ENCODE measurements at places on chromosomes 2 and 18.

DNA sequence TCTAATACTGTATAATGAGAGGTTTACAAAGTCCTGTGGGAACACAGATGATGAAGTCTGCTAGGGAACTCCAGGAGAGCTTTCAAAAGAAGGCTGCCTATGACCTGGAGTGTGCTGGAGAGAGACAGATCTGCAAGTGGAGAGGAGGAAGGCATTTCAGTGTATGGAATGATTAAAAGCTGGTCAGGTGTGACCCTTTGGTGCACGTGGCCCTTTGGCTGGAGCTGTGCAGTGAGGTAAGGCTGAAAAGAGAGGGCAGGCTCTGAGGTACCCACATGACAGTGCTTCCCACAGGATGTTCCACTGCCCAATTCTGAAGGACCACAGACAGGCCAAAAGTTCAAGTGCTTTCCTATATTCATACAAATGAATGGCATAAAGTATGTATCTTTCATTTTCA lies 157.1 kb downstream of the DYM start:
- no peak for DNase-seq

DNA sequence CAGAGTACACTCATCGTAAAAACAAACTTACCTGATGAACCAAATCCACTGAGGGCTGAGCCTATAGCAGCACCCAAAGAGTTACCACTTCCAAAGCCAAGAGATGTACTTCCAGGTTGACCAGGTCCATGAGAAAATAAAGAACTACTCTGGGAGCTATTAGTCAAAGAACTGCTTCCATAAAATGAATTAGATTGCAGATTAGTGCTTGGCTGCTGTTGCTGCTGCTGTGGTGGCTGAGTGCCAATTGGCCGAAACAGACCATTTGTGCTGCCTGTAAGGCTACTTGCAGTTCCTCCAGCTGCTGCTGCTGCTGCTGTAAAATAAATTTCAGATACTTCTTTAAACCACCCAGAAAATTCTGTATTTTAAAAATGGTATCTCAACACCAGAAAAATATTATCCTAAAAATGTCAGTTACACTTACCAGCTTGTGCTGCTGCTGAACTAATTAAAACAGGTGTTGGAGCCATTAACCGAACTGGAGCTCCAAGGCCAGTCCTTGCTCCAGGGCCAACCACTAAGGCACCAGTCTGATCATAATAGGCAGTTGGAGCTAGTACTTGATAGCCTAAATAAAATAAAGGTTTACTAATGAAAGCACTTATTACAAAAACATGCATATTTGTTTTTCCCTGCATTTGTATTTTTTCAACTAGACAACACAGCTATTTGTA lies 58.1 kb upstream of the SDC1 start:
- DNase-seq: no peak

DNA sequence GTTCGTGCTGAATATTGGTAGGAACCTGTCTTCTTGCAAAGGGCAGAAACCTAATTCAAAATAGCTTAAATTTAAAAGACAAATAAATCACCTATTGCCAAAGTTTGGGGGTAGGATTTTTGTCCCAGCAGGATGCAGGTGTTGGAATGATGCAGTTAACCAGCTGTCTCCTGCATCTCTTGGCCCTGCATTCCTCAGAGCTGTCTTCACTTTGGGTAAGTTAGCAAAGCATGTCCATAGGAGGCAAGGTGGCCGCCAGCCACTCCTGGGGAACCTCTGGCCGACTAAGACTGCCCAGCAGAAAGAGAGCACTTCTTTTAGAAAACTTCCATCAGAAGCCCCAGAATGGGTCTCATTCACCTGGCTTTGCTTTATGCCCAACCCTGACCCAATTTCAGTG lies 20.5 kb upstream of the NYAP2 start:
- DNase-seq: no peak

GRCh38 chr2:79585701-79586433 lies 73.0 kb downstream of the CTNNA2 start:
- DNase-seq: no peak

DNA sequence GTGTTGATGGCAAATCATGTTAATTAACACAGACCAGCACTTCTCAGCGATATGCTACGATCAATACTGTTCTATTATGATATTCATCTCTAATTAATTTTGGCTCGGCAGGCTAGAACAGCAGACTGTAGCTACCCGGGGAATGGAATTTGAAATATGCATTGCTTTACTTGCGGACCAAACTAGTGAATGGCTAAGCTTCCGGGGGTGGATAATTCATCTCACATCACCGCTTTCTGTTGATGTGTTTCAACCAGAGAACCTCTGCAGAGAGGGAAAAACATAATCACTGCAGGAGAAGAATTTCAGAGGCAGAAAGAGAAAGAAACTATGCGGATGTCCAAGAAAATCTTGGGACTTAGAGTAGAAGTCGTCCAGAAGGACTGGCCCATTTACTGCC lies 490.9 kb downstream of the STK39 start:
- no peak for DNase-seq

DNA sequence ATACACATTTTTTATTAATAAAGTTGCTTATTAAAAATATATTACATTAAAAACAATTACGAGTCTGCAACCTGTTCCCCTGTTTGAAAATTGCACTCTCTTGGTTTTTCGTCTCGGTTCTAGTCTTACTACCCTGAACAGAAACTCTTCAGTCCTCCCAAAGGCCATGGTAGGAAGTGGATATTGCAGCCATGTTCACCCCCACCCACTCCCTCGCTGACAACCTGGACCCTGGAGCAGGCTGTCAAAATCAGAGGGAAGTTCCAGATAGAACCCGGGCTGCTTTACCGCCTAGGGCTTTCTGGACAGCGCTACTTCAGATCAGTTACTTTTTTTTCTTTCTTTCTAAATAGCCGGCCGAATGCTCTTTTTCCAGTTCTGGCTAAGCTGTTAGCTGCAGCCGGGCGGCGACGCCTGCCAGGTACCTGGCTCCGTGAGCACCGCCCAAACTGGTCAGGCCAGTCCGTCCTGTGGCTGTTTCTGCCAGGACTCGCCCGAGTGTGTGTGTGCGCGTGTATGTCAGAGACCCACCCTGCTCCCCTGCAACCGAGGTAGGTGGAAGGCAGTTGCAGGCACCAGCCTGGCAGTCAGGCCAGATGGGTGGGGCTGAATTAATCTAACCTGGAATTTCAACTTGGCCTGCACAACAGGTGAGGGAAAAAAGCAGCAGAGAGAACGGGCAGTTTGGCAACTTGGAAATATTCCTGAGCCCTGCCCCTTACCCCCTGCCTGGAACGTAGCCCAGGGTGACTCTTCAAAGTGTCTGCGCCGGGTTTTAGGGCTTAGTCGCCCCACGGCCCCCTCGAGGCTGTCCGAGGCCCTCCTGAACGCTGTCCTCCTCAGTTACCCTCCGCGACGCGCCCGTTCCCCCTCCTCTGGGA lies 1.1 kb upstream of the TET3 start:
- DNase-seq: no peak

DNA sequence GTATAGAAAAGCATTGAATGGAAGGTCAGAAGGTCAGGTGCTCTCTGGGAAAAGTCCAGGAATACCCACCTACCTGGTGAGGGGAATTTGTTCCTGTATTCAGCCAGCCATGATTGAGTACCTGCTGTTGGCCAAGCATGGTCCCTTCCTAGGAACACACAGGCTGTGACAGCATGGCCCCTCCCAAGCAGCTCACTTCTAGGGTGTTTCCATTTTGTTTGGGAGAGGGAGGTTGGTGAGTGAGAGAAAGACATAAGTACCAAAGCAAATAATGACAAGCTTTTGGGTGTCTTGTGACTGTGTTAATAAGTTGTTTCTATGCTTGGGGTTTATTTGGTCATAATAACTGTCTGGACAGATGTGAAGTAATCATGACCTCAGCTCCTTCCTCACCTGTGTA lies 46.3 kb downstream of the CABLES1 start:
- DNase-seq: no peak

DNA sequence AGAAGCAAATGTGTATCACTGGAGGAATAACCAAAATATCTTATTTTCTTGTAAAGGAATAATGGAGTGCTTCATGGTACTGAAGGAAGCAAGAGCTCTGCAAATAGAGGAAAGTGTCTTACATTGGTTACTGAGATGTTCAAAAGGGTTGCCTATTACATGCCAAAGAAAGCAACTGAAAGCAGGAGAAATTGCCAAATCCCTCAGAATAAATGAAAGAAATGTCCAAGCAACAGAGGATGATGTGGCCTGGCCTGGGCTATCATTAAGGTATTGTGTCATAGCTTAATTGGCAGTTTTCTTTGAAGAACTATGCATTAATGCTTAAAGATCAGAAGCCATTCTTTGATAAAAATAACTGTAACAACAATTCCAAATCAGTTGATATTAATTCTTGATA lies 173.7 kb downstream of the RAB3GAP1 start:
- DNase-seq: no peak

DNA sequence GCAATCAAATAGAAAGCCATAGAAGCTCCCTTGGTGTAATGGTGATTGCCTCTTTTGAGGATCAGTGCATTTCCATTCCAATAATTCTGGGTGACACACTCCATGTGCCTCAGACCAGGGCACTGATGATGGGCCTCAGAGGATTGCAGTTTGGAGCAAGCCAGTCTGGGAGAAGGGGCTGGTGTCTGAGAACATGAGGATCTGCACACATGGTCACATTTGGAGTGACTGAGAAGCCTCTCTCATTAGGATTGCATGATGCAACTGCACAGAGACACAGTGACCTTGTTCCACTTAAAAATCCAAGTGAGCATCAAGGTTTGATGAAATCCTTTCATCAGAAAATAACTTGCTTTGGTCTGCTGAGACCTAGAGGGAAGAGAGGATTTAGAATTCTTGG lies 216.4 kb downstream of the ANKRD30B start:
- no peak for DNase-seq

GRCh38 chr18:25490316-25490715 lies 138.3 kb upstream of the ZNF521 start:
- DNase-seq: no peak

DNA sequence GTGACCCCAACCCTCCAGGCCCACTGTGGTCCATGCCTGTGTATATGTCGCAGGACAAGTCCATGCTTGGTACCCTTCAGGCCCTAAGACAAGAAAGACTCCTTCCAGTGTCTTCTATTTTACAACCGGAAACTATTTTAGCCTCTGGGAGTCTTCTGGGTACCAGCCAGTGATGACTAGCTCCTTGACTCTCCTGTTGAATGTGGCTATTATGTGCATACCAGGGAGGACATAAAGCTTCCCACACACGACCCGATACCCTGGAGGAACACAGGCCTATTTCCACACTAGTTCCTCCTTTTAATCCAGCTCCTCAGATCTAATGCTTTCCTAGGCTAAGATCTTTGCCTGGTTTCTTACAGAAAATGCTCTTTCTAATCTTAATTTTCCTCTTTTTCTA lies 178.1 kb downstream of the NCKAP5 start:
- DNase-seq: no peak

- DNase-seq: no peak
Observed at GRCh38 chr2:118442046-118442445, 353.8 kb downstream of the INSIG2 start.

- no peak for DNase-seq
Observed at GRCh38 chr2:37005118-37005868, 39.0 kb upstream of the STRN start.

GRCh38 chr2:147594038-147594437 lies 250.8 kb upstream of the ACVR2A start:
- no peak for DNase-seq

GRCh38 chr2:163612332-163612731 lies 123.5 kb downstream of the FIGN start:
- no peak for DNase-seq

DNA sequence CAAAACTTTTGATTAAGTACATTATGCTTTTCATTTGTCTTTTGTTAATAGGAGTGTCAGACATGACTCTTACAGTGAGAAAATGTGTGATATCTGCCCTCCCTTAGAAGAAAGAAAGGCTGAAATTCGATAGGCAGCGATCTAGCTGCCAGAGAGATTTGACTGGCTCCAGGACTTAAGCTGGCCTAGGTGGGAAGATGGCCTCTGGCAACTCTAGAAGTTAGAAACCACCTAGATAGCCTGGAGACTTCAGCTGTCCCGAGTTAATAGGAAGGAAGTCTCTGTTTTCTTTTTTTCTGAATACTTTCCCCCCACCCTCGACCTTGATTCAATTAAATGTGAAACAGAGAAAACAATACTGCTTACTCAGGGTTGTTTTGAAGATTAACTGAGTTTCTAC lies 1194.7 kb upstream of the CRIM1 start:
- no peak for DNase-seq

DNA sequence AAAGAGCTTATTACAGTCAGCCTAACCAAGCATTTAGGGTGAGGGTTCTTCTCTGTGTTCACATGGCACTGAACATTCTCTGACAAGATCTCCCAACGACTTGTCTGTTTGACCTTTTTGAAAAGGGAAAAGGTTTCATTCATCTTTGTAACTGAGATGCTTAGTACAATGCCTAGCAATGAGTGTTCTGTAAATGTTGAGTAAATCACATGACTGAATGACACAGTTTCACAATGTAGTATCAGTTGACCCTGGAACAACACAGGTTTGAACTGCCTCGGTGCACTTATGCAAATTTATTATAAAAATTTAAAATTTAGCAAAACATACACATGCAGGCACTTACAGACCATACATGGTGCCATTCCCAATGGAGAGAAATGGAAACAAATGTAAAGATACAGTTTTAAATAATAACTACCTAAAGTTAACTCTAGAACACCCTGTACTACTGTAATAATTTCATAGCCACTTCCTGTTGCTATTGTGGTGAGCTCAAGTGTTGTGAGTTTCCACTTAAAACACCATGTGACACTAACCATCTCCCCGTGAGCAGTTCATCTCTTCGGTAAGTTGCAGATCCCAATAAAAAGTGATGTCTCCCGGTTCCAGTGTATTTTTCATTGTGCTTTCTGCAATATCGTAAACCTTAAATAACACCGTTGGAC lies 34.1 kb upstream of the VWC2L start:
- DNase-seq: no peak

DNA sequence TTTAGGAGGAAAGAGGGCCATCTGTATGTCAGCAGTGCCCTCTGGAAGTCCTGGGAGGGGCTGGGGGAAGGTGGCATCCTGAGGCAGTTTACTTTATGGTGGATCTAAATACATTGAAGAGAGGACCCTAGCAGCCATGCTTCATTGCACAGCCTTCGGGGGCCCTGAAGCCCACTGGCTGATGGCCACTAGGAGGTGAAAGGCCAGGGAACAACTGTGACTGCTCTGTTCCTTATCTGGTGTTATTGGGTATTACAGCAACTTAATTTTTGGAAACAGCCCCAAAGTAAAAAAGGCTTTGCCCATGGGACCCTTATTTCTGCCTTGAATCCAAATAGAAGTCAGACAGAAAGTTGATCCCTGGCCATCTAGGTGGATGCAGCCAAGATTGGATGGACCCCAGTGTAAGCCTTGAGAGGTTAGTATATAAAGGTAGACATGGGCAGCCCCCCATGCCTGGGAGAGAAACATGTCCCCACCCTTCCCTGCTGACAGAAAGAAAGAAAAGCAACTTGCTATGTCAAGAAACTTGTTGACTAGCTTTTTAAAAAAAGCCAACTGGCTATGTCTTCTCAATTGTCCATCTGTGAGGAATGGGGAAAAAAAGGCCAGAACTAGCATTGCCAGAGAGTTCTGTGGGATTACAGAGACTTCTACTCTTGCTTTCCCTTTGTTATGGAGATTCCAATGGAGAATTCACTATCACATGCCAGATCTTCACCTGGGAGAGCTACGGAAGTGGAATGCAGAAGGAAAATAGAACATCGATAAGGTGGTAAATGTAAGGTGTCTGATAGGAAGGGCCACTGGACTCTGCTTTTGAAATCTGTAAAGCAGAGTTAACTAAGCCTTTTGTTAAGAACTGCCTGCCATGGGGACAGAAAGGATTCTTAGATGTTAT lies 58.6 kb upstream of the OSR1 start:
- DNase-seq: no peak

- DNase-seq: no peak
Observed at GRCh38 chr18:4751523-4751922, 296.4 kb upstream of the DLGAP1 start.

GRCh38 chr2:187390891-187391290 lies 57.2 kb downstream of the CALCRL start:
- no peak for DNase-seq

Measured in effector CD4-positive, alpha-beta T cell (primary cell).